CD4-positive, alpha-beta T cell treated with Interleukin-12 subunit alpha and Interleukin-12 subunit beta, for 1 hour (primary cell): ENCODE measurements at places on chromosomes 12 and 14.
A peak's percentile ranks its signal among the peaks of the same experiment; 100 is the strongest.

GRCh38 chr12:105765053-105766014 is 373.4 kb downstream of the NUAK1 start:
- no peak for DNase-seq

- DNase-seq: no peak
Observed at GRCh38 chr12:69328426-69328825, 19.8 kb upstream of the LYZ start.

DNA sequence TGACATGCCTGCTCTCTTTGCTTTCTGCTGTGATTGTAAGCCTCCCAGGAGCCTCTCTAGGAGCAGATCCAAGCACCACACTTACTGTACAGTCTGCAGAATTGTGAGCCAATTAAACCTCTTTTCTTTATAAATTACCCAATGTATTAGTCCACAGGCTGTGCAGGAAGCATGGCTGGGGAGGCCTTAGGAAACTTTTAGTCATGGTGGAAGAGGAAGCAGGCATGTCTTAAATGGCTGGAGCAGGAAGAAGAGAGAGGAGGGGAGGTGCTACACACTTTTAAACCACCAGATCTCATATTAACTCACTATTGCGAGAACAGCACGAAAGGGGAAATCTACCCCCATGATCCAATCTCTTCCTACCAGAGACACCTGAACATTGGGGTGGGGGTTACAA is 108.9 kb downstream of the DERA start:
- DNase-seq: no peak

- DNase-seq: no peak
Observed at GRCh38 chr12:48946205-48946604, 11.1 kb downstream of the ARF3 start.

DNA sequence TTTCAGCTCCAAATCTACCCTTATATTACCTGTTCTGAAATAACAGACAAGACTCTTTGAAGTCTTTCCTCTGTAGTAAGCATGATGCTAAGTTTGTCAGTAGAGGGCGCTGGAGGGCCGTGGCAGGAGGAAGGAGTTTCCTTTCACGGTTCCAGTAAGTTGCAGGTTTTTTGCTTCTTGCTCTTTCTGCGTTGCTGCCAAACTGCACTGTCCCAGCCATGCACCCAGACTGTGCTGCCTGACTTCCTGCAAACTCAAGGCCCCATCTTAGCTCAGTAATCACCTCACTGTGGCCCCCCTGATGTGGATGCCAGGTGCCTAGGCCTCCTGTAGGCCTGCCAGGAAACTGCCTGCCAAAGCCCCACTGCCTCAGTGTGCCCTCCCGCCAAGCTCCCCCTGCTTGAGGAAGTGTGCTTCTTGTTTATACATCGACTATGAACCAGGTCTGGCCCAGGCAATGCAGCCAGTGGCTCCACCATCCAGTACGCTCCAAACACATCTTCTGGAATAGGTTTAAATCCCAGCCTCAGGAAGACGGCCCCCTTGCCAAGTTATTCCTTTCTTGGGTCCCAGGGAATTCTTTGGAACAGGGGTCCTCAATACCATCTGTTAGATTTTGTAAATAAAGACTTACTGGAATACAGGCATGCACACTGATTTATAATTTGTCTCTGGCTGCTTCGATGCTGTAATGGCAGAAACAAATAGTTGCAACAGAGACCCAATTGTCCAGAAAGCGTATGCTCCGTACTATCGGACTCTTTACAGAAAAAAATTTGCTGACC is 193.7 kb upstream of the LRIG3 start:
- peak; percentile 13 for DNase-seq

- DNase-seq: no peak
Observed at GRCh38 chr14:89349171-89350008, 67.6 kb downstream of the FOXN3 start.

DNA sequence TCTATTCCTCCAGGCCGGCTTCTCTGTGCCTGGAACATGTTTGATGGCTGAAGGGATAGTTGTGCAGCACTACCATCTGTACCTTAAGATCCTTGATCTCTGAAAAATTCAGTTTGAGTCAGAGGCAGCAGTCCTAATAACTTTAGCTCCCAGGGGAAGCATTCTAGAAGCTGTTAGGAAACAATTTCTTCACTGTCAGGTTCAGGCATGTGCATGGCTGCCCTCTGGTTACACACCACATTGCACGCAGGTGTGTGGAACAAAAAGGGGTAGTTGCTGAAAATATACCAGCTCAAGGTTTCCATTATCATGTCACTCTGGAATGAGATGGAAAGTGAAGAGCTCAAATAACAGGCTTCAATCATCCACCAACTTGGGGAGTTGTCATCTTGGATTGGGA is 80.1 kb downstream of the CHST11 start:
- no peak for DNase-seq

GRCh38 chr12:123941624-123942237 is 30.9 kb downstream of the CCDC92 start:
- DNase-seq: no peak

DNA sequence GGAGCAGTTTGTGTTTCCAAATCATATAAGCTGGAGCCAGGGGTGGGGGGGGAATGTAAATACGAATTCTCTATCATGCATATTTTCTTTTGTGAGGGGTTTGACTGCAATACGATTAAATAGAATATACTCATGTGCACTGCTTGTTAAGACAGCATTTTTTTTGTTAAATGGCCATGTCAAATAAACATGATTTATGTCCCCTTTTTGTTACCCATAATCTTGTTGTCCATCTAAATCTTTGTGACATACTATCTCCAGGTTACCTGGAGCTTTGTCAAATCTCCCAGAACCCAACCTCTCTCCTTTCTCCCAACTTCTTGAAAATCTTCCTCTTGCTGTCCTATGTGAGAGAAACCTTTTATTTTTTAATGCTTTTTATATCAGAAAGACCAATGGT is 233.1 kb downstream of the SLC25A21 start:
- DNase-seq: no peak

DNA sequence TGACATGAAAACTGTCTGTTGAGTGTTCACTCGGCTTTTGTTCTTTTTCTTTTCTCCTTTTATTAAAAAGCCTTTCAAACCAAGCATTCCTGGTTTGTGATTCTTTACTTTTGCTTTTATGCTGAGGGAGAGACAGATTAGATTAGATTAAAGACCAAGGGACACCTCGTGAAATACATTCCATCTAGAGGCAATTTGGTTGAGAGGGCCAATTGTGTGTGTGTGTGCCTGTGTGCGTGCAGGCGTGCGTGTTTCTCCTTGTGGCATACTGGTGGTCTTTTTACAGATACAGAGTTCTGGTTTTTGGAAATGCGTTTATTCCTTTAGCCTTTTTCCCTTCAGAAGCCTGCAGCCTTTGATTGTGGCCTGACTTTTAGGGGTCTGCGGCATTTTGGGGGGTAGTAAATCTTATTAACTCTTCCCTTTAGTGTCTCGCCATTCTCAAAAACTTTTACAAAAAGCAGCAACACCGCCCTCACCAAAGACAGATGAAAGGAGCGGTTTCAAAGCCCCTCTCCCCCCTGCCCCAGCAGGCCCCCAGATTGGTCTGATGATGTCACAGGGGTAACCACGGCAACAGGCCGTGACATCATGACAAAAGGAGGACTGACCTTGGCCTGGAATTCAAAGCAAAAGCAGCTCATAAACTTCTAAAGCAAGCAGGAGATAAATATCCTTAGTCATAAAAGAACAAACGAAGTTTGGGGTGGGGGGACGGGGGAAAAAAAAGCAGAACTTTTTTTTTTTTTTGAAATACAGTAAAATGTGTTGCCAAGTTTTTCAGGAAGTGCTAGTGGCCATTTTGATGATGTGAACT is 84.1 kb upstream of the TBX3 start:
- DNase-seq: no peak

DNA sequence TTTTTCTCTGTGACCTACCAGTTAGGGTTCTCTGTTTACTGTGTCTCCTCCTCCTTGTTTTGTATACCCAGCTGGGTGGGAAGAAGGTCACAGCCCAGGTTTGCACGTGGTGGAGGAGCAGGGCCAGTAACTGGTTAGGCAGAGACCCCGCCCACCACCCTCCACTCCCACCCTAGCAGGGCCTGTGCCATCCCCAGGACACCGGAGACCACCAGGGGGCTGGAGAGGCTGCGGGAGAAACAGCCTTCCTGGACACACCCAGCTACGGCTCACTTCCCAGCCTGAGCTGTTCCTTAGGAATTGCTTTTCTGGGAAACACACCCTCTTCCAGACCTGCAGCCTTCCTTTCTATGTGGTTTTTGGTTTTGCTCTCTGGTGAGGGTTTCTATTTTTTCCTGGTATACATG is 21.1 kb downstream of the BDKRB2 start:
- no peak for DNase-seq

GRCh38 chr14:82710267-82710841 is 1176.7 kb upstream of the SEL1L start:
- peak; percentile 1 for DNase-seq

DNA sequence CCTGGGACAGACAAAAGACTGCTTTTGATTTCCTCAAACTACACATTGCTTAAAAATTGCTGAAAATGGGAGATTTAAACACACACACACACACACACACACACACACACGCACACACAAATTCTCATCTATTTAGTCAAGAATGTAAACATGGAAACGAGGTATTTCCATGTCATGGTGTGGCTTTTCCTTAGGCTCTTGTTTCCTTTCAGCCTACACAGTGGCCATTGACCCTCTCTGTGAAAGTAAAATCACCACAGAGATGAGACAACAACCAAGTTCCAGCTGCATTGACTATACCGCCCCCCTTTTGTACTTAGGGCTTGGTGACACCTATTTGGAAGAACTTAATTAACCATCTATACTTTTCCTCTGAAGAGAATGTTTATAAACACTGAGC is 41.9 kb downstream of the TTC8 start:
- DNase-seq: no peak

DNA sequence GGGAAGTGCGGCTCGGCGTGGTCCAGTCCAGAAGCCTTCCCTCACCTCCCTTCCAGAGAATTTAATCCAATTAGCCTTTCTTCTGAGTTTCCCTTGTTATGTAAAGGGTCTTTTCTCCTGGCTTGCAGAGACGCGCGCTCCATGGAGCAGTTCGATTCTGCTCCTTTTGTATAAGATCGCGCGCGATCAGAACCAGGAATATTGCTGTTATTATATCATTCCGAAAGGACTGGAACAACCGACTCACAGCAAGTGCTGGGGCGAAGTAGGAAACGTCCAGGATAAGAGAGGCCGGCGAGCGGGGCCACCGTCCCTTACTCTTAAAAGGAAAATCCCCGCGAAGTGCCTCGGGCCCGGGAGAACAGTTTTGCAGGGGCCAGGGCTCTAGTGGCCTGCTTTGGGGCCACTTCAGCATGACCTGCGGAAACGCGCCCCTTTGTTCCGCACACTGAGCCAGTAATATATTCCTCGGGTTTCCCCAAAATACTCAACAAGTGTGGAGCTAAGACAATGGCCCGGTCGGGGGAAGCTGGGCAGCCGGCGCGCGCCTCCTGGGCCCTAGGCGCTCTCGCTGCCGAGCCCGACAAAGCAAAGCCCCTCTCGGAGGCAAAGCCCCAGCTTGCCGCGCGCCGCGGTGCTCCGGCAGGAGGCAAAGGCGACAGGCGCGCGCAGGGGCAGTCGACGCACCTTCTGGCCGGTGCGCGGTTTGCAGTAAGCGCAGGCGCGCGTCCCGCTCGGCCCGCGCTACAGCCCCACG is 2.9 kb downstream of the RFX4 start:
- DNase-seq: no peak

DNA sequence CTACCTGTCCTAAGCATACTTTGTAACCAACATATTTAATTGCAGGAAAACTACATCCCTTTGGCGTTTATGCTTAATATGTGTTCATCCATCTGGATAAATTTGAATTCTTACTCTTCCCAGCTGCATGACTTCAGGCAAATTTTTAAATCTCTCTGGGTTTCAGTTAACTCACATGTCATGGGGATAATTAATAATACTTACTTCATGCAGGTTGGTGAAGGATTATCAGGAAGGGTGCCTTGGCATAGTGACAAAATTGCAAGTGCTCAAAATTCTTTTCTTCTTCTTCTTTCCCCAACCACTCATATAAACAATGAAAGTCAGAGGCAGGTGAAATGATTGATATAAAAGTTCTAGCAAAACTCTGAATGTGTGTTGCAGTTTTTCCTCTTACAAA is 15.9 kb downstream of the SYT10 start:
- no peak for DNase-seq

GRCh38 chr12:80936642-80937390 is 918 bp downstream of the LIN7A start:
- no peak for DNase-seq

GRCh38 chr12:90331262-90331661 is 622.6 kb upstream of the ATP2B1 start:
- no peak for DNase-seq

GRCh38 chr12:78392918-78393317 is 471.7 kb upstream of the SYT1 start:
- no peak for DNase-seq

DNA sequence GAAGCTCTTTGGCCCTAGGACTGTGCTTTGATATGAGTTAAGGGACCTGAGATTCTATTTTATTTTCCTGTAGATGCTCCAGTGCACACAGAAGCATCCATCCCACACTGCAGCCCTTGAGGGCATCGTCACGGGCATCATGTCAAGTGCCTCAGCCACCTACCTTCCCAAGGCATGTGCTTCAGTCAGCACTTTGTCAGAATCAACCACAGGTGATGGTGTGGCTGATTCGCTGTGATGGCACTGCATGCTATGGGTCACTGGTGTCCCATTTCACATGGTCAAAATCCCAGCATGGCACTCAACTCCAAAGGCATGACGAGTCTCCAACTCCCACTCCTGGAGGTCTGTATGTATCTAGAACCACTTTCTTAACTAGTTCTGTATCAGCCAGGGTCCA is 100.8 kb downstream of the AACS start:
- DNase-seq: no peak

DNA sequence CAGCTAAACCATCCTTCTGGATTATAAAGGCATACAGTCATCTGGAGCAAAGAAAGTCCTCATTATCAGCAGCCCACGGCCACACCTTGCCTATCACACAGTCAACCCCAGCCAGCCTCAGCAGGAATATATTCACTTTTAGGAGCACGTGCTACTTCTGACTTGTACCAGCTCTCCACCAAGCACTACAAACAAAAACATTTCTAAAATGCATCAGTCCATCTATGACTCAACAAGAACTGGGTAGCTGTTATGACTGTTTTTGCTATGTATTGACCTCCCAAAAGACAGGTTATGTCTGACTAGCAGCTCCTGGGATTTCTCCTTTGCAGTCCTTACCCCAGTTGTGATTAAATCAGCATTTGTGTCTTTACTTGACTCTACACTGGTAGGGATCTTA is 31.2 kb downstream of the NUAK1 start:
- no peak for DNase-seq

DNA sequence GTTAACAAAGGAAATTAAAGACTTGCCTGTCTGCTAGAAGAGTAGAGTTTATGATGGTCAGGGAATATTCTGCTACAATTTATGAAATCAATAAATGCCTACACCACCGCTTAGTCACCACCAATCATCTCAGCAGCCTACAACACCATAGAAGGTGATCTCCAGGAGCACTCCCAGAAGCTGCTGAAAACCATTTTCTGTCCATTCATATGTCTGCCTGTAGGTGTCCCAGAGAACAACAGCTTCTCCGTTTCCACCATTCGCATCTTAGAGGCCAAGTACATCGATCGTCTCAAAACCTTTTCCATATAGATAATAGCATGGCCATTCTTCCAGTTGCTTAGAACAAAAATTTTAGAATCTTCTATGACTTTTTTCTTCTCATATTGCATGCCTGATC is 303.4 kb downstream of the KCNC2 start:
- no peak for DNase-seq

GRCh38 chr12:62618930-62619329 is 152.3 kb downstream of the MON2 start:
- no peak for DNase-seq

- DNase-seq: no peak
Observed at GRCh38 chr14:43687921-43688320, 819.2 kb downstream of the FSCB start.
